B cell (primary cell): ENCODE measurements at places on chromosomes 1 and 21. TPM values are rescaled to one million over a fixed set of nuclear protein-coding genes. Genes with fewer than 3 reads are reported as not detected.

DNA sequence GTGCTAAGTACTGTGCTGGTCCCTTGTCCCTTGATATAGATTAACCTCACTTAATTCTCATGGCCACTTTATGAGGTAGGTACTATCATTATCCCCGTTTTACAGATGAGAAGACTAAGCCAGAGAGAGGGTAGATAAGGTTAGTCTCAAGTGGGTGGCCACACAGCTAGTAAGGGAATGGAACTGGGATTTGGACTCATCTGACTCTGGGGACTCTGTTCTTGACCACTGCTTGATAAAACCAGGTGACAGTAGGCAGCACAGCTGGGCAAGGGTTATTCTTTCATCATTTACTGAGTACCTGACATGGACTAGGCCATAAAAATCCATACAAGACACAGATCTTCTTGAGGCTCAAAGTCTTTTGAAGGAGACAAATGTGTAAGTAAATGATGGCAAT lies 37.2 kb upstream of the PPP2R5A start:
- H3K4me1 ChIP-seq = no peaks in the 10 kb centered on the region
- H3K4me3 ChIP-seq = no peak overlapping the region
- H3K27me3 ChIP-seq = no peaks in the 10 kb centered on the region
- H3K27ac ChIP-seq = no peak overlapping the region

GRCh38 chr21:35896060-35896459 lies 164.3 kb downstream of the SETD4 start:
- H3K27me3 ChIP-seq = peaks cover 4% of the 10 kb centered on the region
- no peak for DNase-seq

GRCh38 chr1:72283307-72284083 lies 1.2 kb upstream of the NEGR1 start:
- no peaks in the 10 kb centered on the region for H3K36me3 ChIP-seq
- peak overlapping the region; percentile 81 for H3K4me3 ChIP-seq
- peak; percentile 52 for DNase-seq
- H3K4me1 ChIP-seq = peaks cover 26% of the 10 kb centered on the region

DNA sequence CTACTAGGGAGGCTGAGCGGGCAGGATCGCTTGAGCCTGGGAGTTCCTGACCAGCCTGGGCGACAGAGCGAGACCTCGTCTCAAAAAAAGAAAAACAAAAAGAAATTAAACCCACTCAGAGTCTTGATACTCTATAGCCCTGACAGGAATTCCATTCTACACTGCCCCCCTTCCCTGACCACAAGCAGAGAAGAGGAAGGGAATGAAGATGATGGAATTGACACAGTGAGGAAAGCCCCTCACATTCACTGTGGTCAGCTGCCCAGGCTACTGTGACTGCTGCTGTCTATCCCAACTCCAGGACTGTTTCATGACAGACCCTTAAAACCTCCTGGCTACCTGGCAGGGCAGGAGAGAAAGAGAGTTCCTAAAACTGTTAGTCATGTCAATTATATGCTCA lies 12.1 kb downstream of the LIN9 start:
- no peak for DNase-seq
- no peaks in the 10 kb centered on the region for H3K4me1 ChIP-seq
- peaks cover 20% of the 10 kb centered on the region for H3K36me3 ChIP-seq
- no peaks in the 10 kb centered on the region for H3K27me3 ChIP-seq
- H3K27ac ChIP-seq = no peak overlapping the region

- no peaks in the 10 kb centered on the region for H3K36me3 ChIP-seq
- H3K4me1 ChIP-seq = no peaks in the 10 kb centered on the region
- DNase-seq = no peak
- H3K27me3 ChIP-seq = no peaks in the 10 kb centered on the region
These were observed 302.7 kb upstream of the SGIP1 start for GRCh38 chr1:66231217-66231616.

DNA sequence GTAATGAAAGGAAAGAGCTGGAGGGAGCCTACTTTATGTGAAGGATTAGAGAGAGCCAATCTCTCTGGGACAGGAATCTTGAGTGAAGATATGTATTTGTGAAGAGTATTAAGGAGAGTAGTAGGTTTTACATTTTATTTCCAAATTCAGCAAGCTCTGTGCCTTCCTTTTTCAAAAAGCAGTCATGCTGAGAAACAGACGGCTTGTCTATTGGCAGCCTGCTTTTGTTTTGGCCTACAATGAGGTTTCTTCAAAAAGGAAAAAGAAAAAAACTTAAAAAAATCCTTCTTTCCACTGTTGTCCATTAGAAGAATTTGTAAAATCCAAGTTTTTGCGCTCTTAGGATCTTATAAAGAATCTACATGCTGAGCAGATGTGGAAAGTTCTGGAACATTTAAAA lies 103.6 kb upstream of the PTGFR start:
- H3K4me1 ChIP-seq = no peaks in the 10 kb centered on the region
- H3K36me3 ChIP-seq = no peaks in the 10 kb centered on the region
- H3K27me3 ChIP-seq = no peaks in the 10 kb centered on the region
- no peak overlapping the region for H3K4me3 ChIP-seq

DNA sequence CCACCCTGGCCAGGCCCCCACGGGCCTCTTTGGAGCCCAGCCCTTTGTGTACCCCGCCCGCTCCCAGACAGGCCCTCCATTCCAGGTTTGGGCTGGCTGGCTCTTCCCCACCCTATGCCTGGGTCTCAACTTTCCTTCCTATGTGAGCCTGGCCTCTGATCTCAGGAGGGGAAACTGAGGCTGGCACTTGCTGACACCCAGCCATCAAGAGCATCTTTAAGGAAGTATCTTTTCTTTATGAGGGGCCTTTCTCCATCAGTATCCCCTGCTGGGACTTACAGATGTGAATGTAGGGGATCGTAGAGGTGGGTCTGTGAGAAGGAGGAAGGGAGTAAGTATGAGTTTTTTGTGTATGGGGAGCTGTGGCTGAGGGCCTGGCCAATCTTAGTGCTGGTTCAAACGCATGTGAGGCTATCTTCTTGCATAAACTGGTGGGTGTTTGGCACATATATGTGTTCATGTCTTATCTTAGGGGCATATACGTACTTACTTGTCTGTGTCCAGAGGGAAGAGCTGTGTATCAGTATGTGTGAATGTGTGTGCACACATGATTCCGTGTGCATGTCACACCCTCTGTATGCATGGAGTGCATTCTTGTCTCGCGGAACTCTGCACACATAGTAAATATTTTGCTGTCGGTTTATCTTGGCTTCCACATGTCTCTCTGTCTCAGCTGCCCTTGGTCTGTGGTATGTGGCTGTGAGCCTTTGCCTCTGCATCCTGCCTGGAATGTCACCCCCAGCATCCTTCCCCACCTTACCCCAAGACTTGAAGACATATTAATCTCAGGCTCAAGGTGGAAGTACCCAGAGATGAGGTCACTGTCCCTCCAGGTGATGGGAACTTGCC lies 5.4 kb downstream of the NECTIN4 start:
- no peak for DNase-seq
- H3K4me1 ChIP-seq = no peaks in the 10 kb centered on the region
- H3K27ac ChIP-seq = no peak overlapping the region
- H3K4me3 ChIP-seq = no peak overlapping the region

GRCh38 chr1:3061981-3062615 lies 6.9 kb upstream of the PRDM16 start:
- H3K4me3 ChIP-seq = no peak overlapping the region
- no peaks in the 10 kb centered on the region for H3K27me3 ChIP-seq
- H3K4me1 ChIP-seq = no peaks in the 10 kb centered on the region
- H3K36me3 ChIP-seq = no peaks in the 10 kb centered on the region
- no peak for DNase-seq
- no peak overlapping the region for H3K27ac ChIP-seq

DNA sequence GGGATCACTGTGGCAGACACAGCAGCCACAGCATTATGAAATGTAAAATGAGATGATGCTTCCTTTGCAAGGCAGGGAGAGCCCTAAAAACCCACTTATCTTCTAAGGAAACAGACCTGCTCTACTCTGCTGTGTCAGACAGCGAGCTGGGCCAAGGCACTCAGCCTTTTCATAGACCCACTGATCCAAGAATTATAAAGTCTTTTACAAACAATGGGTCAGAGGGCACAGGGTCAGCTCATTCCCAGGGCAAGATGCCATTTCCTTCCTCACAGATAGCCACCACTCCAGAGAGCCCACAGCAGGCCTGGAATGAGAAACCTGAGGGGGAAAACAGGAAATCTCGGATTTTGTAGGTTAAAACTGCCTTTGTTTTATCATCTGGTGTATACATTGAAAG lies 42.9 kb downstream of the CASQ2 start:
- no peak for DNase-seq
- no peaks in the 10 kb centered on the region for H3K36me3 ChIP-seq
- H3K27me3 ChIP-seq = no peaks in the 10 kb centered on the region
- H3K4me3 ChIP-seq = no peak overlapping the region

DNA sequence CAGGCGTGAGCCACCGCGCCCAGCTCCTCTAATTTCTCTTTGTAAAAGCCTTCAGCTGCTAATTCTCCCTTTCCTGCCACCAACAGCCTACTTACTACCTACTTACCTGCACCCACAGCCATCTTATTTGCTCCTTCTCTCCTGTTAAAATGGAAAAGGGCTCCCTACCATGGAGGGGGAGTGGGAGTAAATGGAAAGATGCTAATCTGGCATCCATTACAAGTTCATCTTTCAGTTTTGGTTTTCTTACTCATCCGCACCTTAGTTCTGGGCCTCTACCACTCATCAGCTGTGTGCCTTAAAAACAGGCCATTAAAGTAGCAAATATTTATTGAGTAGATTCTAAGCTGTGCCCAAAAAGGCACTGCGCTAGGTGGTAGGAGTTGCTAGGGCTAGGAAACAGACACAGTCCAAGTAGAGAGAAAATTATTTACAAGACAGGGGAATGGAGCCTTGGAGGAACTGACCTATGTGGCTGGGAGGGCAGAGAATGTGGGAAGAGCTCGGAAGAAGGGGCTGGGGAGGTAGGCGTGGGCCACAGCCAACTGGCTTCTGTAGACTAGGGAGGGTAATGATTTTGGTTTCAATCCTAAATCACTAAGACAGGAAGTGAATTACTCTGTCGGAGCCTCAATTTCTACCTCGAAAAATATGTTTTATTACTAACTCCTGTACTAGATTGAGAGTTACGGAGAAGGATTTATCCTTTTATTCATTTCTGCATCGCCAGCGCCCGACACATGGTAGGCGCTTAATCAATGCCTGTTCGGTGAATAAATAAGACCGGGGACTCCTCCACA lies 685 bp upstream of the DDI2 start:
- DNase-seq = peak; percentile 22
- H3K27ac ChIP-seq = peak overlapping the region; percentile 58
- peak overlapping the region; percentile 88 for H3K4me3 ChIP-seq
- peaks cover 26% of the 10 kb centered on the region for H3K4me1 ChIP-seq
- H3K27me3 ChIP-seq = no peaks in the 10 kb centered on the region

- H3K36me3 ChIP-seq = no peaks in the 10 kb centered on the region
- DNase-seq = peak; percentile 50
These were observed 148.0 kb downstream of the GALNT2 start for GRCh38 chr1:230215031-230215430.

DNA sequence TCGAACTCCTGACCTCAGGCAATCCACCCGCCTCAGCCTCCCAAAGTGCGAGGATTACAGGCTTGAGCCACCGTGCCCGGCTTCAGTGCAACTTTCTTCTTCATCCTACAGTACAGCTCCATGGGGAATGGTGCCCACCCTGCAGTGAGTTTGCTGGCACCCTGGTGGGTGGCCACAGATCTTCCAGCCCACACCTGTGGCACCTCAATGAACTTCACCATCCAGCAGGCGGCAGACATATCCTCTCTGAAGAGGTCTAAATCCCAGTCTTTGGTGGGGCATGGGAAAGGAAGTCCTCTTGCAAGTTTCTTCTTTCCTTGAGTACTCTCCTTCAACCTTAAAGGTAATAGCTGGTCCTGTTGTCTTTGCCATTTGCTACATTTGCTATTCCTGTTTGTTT lies 18.1 kb upstream of the ZBTB8A start:
- no peak for DNase-seq
- H3K27ac ChIP-seq = no peak overlapping the region
- H3K4me1 ChIP-seq = no peaks in the 10 kb centered on the region
- H3K36me3 ChIP-seq = no peaks in the 10 kb centered on the region

Gene SAMD13
- polyA plus RNA-seq = not detected in 2 replicates

Gene SMPDL3B
- 0.22 TPM in 1 of 2 replicates, not detected in the other for polyA plus RNA-seq

Gene RGS4
- not detected in 2 replicates for polyA plus RNA-seq

Gene LCE1B
- polyA plus RNA-seq = not detected in 2 replicates
